ENCODE measurements at places on chromosomes 16 and 17. TPM values are rescaled to one million over a fixed set of nuclear protein-coding genes. Genes with fewer than 3 reads are reported as not detected.

MXRA7 gene
- 45.7 TPM for total RNA-seq

EVI2B gene
- not detected for total RNA-seq

FBXW10 gene
- 0.82 TPM for total RNA-seq

C17orf100 gene
- total RNA-seq, result 2.9 TPM

TXNL4B gene
- 10.2 TPM for total RNA-seq

COL1A1 gene
- total RNA-seq, result 26.1 TPM

SDR42E2 gene
- not detected for total RNA-seq

PRSS33 gene
- not detected for total RNA-seq

CDH5 gene
- total RNA-seq, result 6.1 TPM

MYH2 gene
- not detected for total RNA-seq

MYH10 gene
- total RNA-seq, result 118 TPM

RANBP10 gene
- 3.7 TPM for total RNA-seq

ALOX12 gene
- total RNA-seq, result under 0.01 TPM

PIGS gene
- 16.3 TPM for total RNA-seq

CA5A gene
- total RNA-seq, result not detected

MAP2K4 gene
- total RNA-seq, result 109 TPM

FAM222B gene
- 2.4 TPM for total RNA-seq

DLX4 gene
- not detected for total RNA-seq

CHST4 gene
- not detected for total RNA-seq

IFI35 gene
- total RNA-seq, result 1.2 TPM

MYCBPAP gene
- total RNA-seq, result 0.82 TPM

SYCE1L gene
- total RNA-seq, result 1.2 TPM

RFFL gene
- 5.3 TPM for total RNA-seq

VAT1L gene
- total RNA-seq, result 22.0 TPM

NPIPB13 gene
- total RNA-seq, result 1.2 TPM

ANKRD40CL gene
- not detected for total RNA-seq

SRP68 gene
- total RNA-seq, result 16.7 TPM

CALB2 gene
- 19.2 TPM for total RNA-seq

RHBDF1 gene
- total RNA-seq, result 1.6 TPM

XAF1 gene
- total RNA-seq, result 2.0 TPM

ASPHD1 gene
- 9.4 TPM for total RNA-seq

IFT20 gene
- 31.0 TPM for total RNA-seq

CCDC200 gene
- not detected for total RNA-seq

ARHGDIG gene
- total RNA-seq, result 51.4 TPM

PIRT gene
- under 0.01 TPM for total RNA-seq

FNDC8 gene
- not detected for total RNA-seq

CES1 gene
- total RNA-seq, result 0.82 TPM

KRT33A gene
- not detected for total RNA-seq

RAP1GAP2 gene
- total RNA-seq, result 25.3 TPM

MYO15B gene
- total RNA-seq, result 19.6 TPM

BTBD17 gene
- 5.3 TPM for total RNA-seq

USP43 gene
- 8.6 TPM for total RNA-seq

BEAN1 gene
- total RNA-seq, result 4.5 TPM

GSE1 gene
- 13.9 TPM for total RNA-seq

RPH3AL gene
- total RNA-seq, result 3.3 TPM

TBX2 gene
- 1.2 TPM for total RNA-seq

OSGIN1 gene
- total RNA-seq, result not detected

C1QL1 gene
- total RNA-seq, result 1.2 TPM

CASKIN1 gene
- 15.9 TPM for total RNA-seq

ZG16 gene
- not detected for total RNA-seq

Measured in frontal cortex (tissue), 4 donors.